EL (cell line): ENCODE measurements at places on chromosomes 16 and 17.

DNA sequence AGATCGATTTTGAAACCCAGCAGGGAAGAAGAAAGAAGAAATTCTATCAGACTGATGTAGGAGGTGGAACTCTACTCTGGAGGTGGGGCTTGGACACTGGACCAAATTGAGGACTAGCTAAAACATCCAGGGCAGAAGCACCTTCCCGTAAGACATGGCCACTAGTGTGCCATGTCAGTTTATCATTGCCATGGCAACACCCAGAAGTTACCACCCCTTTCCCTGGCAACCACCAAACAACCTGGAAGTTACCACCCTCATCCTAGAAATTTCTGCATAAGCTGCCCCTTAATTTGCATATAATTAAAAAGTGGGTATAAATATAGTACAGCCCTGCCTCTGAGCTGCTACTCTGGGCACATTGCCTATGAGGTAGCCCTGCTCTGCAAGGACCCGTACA, 66.7 kb downstream of the NACA2 start:
- DNase-seq, result no peak

GRCh38 chr17:28335959-28336871, 654 bp downstream of the TNFAIP1 start:
- peak; percentile 95 for DNase-seq

DNA sequence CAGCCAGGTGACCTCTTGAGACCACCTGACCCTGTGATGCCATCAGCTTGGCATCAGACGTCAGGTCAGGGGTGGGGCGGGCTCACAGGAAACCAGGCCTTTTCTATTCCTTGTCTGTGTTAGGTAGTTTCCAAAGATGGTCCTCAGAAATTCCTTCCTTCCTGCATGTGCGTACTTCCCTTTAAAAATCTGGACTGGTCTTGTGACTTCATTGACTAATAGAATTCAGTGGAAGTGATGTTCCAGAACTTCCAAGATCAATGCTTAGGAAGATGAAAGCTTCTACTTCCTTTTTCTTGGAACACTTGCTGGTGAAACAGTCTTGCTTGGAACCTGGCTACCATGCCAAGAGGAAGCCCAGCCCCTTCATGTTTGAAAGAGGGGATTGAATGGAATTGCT, 10.0 kb upstream of the N4BP1 start:
- DNase-seq, result no peak

GRCh38 chr17:12667299-12667958, 1.7 kb downstream of the MYOCD start:
- peak; percentile 65 for DNase-seq

DNA sequence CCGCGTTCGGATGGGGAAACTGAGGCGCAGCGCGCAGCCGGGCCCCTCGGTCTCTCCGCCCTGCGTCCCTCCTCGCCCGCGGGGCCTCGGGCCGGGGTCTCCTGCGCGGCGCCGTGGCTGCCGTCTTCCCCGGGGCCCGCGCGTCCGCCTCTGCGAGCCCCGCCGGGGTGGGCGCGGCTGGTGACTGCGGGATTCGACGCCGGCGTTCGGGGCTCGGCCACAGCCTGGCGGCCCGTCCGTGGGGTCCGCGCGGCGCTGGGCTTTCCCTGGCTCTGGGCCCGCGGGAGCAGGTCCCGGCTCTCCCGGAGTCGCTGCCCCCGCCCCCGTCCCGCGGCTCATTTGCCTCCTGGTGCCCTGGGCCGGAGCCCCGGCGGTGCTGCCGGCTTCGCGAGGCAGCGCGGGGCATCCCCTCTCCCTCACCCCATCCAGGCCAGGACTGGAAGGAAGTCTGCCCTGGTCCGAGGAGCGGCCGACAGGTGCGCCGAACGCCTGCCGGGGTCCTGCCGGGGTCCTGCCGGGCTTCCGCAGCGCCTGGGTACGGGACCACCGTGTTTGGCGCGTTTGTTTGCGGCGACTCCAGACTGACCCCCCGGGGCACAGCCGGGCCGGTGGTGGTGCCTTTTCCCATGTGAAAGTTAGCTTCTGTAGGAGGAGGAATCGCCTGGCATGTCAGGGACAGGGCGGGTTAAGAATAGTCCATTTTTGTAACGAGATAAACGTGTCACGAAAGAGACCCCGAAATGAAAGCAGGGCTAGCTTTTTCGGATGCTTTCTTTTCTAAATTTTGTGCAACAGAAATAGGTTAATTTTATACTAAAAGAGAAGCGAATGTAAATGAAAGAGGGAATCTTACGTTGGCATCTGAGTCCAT, 671 bp downstream of the CHMP6 start:
- DNase-seq, result no peak

DNA sequence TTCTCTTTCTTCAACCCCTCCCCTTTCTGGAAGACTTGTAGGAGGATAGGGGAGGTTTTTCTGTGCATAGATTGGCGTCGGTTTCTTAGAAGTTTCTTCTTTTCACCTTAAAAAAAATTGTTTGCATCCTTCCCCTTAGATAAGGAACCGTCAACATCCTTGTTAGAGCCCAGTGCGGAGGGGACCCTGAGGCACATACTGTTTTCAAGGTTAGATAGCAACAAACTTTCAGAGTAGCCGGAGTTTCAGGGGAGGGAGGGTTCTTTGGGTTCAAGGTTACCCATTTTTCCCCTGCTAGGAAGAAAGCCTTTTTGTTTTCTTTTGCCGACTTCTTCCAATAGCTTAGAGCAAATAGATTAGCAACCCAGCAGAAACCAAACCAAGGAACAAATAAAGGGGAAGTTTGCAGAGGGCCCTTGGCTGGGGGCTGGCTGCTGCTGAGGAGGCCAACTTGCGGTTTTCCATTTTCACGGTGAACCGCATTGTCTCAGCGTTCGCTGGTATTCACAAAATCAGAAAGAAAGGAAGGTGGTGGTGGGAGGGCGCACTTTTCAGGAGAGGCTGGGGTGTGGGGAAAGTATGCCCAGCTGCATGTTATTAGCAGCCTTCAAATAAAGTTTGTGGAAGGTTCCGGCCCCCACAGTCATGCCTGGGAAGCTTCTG, 28.8 kb downstream of the MSI2 start:
- no peak for DNase-seq

DNA sequence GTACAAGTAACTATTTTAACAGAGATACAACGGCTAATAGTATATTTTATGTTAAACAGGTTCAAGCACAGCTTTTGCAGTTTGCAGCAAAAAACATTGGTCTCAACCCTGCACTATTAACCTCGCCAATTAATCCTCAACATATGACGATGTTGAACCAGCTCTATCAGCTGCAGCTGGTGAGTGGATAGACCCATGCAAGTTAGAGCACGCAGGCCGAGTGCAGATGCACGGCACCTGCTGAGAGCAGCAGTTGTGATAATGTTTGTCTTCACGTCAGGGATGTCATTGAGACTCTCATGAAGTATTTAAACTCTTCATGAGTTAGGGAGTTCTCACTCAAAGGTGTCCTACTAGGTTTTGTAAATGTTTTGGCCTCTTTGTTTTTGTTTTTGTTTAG, 45.6 kb downstream of the TMC6 start:
- DNase-seq, result no peak

DNA sequence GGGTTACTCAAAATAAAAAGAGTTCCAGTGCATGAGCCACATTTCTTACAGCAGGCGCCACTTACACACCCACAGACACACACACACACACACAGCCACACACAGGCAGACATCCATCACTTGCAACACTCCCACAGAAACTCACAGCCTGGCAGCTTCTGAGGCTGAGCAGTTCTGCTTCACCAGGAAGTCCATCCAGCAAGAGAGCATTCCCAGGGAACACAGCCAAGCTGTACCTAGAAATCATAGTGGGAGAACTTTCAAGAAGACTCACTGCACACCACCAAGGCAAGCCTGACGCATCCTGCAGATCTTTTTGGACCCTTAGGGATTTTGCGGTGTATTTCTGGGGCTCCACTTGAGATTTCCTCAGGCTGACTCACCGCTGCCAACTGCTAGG, 140.9 kb upstream of the WSB1 start:
- DNase-seq, result no peak

DNA sequence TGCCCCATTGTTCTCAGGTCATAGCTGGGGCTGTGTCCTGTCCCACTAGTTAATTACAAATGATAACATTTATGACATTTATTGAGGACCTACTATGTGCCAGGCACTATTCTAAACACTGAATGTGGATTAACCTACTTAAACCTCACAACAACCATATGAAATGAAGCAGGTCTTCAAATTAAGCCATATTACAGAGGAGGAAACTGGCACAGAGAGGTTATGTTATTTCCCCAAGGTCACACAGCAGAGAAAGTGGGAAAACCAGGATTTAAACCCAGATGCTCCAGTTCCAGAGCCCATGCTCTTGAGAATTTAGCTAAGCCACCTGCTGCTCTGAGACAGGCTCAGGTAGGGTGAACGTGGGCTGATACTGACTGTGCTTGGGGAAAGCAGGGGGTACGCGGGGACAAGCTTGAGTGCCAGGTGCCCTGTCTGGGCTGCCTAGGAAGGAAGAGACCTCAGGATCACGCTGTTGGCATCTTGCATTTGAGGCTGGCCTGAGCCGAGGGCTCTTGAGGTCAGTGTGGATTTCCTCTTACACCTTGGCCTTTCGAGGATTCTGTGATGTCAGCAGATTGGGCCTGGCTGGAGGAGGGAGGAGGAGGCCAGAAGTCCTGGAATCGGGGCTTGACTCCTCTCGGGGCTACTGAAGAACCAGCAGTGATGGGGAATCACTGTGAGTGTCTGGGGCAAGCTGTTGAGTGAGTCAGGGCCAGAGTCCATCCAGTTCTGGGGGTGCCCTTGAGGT, 8.9 kb downstream of the SPNS2 start:
- no peak for DNase-seq

DNA sequence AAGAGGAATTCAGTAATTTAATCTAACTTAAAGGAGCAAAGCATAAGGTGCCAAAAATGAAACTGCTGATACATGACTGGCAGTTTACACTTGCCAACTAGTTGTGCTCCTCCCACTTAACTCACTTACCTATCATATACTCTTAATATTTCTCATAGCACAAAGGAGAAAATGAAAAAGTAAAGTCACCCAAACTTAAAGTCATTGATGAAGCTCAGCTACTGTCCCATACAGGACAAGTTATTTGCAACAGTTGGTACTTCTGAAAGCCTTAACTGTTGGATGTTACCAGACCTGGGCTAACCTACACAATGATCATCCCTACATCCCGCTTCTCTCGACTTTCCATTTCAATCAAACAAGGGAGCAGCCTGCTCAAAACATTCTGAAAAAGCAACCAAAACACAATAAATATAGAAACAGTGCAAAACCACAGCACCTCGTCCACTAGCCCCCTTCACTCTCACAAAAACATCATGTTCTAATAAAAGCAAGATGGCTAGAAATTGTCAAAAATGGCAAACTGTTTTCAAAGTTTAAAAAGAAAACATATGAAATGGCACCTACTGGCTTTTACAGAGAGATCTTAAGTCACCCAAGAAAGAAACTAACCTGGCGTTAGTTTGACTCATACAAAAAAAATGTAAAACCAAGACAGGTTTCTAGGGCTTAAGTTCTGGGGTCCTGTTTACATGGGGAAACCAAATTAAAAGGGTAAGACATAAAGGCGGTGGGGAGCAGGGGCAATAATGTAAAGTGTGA, 868 bp downstream of the MED13 start:
- peak; percentile 29 for DNase-seq

DNA sequence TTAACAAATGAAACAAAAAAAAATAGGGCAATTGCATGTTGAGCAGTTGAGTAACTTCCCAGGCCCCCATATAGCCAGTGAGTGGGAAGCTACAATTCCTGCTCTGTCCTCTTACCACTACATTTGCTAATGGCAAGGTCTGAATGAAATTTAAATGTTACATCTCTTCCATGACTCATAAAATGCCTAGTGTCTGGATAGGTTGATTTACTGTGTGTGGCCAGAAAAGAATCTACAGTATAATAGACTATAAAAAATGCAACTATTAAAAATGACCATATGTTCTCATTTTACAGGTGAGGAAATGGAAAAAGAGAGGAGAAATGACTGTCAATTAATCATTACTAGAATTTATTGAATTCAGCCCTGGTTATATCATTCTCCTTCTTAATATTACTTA, 1199.3 kb downstream of the CDH11 start:
- peak; percentile 3 for DNase-seq

DNA sequence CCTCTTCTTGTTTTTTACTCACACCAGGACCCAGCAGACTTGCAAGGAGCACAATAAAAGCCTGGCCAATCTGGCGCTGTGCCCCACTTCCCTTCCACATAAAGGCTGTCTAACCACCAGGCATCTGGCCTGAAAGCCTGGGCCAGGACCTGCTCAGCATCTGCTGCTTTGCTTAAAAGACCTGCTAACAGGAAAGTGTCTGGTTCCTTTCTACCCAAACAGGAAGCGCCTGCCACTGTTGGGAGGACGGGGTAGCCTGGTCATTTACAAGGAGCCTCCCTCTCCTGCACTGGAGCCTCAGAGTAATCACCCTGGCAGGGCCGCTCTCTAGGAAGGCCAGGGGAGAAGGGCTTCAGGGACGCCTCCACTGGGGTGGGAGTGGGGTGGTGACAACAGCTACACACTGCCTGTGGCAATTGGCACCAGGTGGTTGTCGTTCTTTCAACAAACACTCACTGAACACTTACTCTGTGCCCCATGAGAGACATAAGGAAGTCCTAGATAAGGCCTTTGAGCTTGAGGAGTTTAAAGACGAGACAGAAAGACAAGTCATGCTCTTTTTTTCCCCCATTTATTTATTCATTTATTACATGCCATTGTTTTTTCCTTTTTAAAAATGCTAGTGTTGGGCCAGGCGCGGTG, 6.3 kb upstream of the MMP28 start:
- peak; percentile 12 for DNase-seq

GRCh38 chr17:46910179-46910927, 12.6 kb upstream of the GOSR2 start:
- DNase-seq, result no peak

GRCh38 chr16:7086822-7087616, 245.6 kb upstream of the RBFOX1 start:
- DNase-seq, result no peak

GRCh38 chr17:59154292-59154720, 680 bp downstream of the SKA2 start:
- DNase-seq, result peak; percentile 61

- no peak for DNase-seq
Measured at GRCh38 chr17:28043741-28044140, 1.3 kb downstream of the NLK start.

- no peak for DNase-seq
Measured at GRCh38 chr17:59371416-59372100, 40.1 kb downstream of the YPEL2 start.

DNA sequence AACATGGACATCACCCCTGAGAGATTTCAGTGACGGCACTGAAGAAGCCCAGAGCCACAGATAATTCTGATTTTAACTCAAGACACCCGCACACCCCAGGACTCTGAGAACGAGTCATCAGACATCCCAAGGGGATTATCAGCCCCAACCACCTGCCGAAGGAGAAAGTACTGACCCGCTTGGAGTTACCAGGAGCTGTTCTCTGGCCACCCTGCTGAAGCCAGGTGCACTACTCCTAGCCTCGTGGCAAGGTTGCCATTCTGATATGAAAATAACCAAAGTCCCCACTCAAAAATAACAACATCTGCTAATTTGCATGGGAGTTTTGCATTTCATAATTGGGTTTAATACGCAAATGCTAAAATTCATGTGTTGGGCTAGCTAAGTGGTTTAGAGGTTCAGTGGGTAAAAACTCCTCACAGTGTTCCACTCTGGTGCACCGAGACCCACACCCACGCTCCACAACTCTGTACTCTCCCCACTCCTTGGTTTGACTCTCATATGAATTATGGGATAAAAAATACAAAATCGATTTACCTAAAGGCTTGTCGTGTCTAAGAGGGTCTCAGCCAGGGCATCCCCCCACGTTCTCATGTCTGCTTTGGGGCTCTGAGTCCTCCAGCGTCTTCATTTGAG, 143.0 kb upstream of the NOL11 start:
- no peak for DNase-seq

- no peak for DNase-seq
Measured at GRCh38 chr16:30357715-30358576, 2.8 kb upstream of the CD2BP2 start.
